Lung (tissue), 17 donors: ENCODE measurements at places on chromosomes 4 and X.

DNA sequence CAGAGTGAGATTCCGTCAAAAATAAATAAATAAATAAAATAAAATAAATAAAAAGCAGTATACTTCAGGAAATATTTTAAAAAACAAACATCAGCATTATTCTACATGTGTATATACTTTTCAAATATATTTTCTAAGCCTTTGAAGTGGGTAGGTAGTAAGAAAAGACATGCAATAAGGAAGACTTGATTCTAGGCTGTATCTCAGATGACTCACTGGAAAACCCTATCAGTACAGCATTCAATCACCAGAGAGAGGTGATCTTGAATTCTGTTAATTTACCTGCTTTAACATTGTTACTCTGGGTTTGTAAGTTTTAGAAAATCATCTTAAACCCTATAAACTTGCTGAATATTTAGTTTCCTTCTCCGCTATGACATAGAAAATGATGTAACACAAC, 106.6 kb upstream of the NAP1L5 start:
- DNase-seq: no peak

DNA sequence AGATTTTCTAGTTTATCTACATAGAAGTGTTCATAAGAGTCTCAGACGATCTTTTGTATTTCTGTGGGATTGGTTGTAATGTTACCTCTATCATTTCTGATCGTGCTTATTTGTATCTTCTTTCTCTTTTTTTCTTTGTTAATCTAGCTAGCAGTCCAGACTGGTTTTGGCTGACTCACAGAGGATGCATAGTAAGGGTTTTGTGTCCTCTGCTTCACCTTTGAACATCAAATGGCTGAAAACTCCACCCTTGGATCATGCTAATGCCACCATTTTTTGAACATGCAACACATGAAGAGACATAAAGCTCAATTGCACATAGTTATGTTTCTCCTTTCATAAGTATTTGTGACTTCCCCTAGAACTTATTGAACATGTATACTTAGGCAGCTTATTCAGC, 22.8 kb downstream of the TMPRSS11A start:
- DNase-seq: no peak

GRCh38 chr4:154444958-154445357, 46.6 kb downstream of the DCHS2 start:
- DNase-seq: no peak

DNA sequence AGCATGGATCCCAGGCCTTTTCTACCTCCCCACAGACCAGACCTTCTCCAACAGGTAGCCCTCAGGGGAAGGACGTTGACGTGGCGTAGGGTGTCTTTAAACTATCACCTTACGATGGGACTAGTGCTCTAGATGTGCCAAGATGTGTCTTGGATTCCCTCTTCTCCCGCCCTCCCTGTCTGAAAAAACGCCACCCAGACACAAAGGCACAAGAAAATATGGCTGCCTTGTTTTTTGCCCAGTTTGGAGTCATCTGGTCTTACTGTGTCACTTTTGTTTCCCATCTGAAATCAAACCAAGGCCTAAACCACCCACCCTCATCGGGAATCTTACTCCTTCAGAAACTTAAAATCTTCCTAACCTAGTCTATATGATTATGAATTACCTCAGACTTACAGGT, 235.4 kb downstream of the OR13H1 start:
- peak; percentile 19 for DNase-seq
